Renal cortical epithelial cell (primary cell): ENCODE measurements at places on chromosomes 2 and 18.

- no peak for DNase-seq
These were observed 533.8 kb downstream of the SOCS6 start for GRCh38 chr18:70822691-70823090.

DNA sequence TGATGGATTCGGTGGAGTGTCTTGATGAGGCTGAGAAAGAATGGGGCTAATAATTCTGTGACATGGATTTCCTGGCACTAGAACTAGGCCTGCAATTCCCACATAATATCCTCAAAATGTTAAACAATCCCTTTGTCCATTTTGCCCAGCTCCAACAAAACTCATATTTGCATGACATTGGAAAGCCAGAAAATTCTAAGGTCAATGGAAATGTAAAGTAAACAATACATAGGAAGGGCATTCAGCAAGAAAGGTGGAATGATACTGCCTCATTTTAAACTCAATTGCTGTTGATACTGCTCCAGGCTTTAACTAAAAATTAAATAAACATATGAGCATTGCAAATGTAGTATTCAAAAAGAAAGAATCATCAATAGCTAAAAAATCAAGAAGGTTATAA is 434.8 kb upstream of the SLC8A1 start:
- DNase-seq = no peak

- peak; percentile 50 for DNase-seq
These were observed 148.8 kb upstream of the SRD5A2 start for GRCh38 chr2:31729442-31730092.

DNA sequence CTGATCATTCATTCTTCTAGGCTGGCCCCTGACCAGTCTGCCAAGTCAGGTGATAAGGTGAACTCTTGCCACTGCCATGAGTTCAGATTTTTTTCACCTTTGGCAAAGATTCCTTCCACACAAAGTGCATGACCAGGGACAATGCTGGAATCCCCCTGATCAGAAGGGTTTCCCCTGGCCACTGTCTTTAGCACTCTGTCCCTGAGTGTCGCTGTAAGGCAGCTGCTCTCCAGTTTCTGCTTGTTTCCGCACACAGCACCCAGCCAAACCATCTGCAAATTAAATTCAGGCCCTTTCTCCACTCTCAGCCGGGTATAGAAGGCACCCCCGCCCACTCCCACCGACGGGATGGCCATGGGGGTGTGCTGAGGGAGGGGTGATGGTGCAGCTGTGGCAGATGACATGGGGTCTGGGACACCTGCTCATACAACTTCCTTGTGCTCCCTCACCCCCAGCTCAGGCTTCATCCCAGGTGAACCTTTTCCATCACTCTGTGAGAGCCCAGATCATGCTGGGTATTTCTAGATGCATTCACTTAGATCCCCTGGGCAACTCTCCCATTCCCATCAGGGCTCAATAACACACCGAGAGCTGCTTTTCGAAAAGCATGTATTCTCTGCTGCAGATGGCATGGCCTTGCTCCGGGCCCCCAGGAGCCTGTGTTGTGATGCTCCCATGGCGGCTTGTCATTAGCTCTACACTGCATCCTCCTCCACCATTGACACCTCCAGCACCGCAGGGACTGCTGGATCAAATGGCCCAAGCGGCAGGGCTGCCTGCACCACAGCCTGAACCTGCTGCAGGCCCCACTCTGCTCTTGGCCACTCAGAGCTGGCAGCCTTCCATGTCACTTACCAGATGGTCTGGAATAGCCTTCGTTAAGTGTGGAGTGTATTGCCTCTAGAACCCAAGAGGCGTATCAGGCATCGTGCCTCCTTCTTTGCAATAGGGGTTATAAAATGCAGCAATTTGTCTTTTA is 52.3 kb upstream of the ROCK2 start:
- no peak for DNase-seq

GRCh38 chr2:31033032-31033431 is 105.2 kb downstream of the GALNT14 start:
- no peak for DNase-seq

DNA sequence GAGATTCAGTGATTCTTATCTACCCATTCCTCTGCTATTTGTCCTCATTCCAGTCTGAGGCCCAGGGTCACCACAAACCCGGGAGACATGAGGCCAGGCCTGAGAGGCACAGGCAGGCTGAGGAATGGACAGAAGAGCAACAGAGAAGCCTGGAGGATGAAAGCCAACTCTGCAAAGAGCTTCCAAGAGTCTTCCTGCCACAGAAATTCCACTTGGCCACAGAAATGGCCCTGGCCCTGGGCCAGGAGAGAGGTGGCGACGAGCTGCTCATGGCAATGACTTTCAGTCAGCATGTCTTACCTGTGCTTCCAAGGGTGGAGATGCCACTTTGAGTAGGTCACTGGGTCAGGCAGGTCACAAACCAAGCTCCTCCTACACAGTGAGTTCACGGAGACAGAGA is 155.3 kb upstream of the PKDCC start:
- DNase-seq = no peak

DNA sequence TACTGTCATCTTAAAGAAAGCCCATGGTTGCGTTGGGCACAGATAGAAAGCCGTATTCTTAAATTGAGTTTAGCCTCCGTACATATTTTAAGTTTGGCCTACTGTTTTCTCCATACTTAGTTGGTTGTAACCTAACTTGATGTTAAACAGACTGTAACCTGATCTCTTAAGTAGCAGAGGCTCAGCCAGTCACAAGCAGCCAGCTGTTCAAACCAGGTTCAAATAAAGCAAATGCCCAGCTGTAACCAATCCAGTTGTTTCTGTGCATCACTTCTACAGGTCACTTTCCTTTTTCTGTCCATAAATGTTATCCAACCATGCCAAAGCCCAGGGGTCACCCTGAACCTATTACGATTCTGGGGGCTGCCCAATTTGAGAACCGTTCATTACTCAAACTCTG is 10.0 kb upstream of the THADA start:
- DNase-seq = peak; percentile 8

- no peak for DNase-seq
These were observed 486.4 kb downstream of the DSC3 start for GRCh38 chr18:30556112-30556511.

- DNase-seq = no peak
These were observed 332.1 kb downstream of the AGAP1 start for GRCh38 chr2:235825946-235826345.

DNA sequence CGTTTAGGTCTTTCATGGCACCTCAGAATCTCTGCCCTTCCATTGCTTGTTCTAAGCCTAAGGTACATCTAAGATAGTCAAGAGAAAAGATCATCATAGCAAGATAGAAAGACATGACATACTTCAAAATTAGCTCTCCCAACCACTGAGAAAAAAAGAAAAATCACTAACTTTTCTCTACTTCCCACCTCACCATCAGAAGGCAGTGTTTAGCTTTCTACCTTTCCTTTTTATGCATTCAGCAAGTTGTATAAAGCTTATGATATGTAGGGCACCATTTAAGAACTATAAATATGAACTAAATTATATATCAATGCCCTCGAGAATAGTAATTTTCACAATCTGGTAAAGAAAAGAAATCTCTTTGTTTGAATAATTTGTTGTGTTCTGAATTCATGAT is 331.8 kb upstream of the VWC2L start:
- no peak for DNase-seq

GRCh38 chr18:10249270-10249669 is 205.2 kb upstream of the APCDD1 start:
- DNase-seq = no peak

- DNase-seq = no peak
These were observed 430.9 kb upstream of the HNRNPA3 start for GRCh38 chr2:176781570-176782217.

- no peak for DNase-seq
These were observed 239.9 kb downstream of the SPAG16 start for GRCh38 chr2:213524164-213524563.

GRCh38 chr2:71720283-71720560 is 266.9 kb downstream of the DYSF start:
- DNase-seq = no peak

DNA sequence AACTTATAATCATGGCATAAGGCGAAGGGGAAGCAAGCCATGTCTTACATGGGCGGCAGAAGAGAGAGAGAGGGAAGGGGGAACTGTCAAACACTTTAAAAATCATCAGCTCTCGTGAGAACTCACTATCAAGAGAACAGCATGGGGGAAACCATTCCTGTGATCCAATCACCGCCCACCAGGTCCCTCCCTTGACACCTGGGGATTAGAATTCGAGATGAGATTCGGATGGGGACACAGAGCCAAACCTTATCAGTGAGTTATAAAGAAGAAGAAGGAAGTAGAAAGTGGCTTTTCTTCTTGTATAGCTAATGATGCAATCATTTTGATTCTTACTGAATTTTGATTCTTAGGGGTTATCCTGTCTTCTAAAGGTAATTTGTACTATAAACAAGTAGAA is 51.4 kb downstream of the SMCHD1 start:
- DNase-seq = no peak

GRCh38 chr2:85353876-85354285 is 447 bp downstream of the RETSAT start:
- peak; percentile 8 for DNase-seq

GRCh38 chr2:190835303-190835930 is 45.2 kb upstream of the GLS start:
- peak; percentile 82 for DNase-seq

DNA sequence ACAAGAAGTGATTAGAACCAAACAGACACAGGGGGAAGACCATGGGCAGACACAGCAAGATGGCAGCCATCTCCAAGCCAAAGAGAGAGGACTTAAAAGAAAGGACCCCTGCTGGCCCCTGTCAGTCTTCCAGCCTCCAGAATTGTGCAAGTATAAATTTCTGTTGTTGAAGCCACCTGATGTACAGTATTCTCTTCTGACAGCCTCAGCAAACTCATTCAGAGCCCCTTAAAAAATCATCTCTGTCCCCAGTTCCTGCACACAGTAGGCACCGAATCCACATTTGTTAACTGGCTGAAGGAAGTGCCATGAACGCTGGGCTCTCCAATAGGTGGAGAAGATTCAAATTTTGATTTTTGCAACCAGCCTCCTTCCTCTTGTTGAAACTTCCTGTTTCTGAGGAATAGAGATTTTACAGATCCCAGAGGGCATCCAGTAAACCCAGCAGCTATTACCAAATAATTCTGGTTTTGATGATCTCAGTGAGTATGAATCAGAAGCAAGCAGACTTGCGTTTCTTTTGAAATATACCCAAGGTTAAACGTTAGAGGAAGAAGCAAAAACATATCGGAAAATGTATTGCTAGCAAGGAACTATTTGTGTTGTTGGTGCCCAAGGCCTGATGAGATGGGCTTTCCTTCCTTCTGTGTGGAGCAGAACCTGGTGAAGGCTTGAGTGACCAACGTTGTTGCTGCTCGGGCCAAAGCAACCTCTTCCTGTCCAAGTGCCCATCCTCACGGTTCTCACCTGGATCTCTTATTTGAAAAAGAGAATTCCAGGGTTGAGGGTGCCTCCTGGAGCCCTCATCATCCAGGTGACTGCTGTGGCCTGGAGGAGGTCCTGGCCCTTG is 47.7 kb upstream of the PLB1 start:
- DNase-seq = peak; percentile 70
